CD4-positive, alpha-beta T cell (primary cell): ENCODE measurements at places on chromosomes 13 and 19. TPM values are rescaled to one million over a fixed set of nuclear protein-coding genes. Genes with fewer than 3 reads are reported as not detected.

The LMTK3 gene
- 18.9 TPM for total RNA-seq

The IRGC gene
- total RNA-seq: not detected

The RFX1 gene
- total RNA-seq: 16.3 TPM

The KLK4 gene
- not detected for total RNA-seq

The ZNF526 gene
- total RNA-seq: 6.2 TPM

The WASF3 gene
- total RNA-seq: 0.08 TPM

The ZNF681 gene
- 2.6 TPM for total RNA-seq

The CDC16 gene
- 69.4 TPM for total RNA-seq

The ZNF486 gene
- total RNA-seq: 3.8 TPM

The ZNF223 gene
- 1.1 TPM for total RNA-seq

DNA sequence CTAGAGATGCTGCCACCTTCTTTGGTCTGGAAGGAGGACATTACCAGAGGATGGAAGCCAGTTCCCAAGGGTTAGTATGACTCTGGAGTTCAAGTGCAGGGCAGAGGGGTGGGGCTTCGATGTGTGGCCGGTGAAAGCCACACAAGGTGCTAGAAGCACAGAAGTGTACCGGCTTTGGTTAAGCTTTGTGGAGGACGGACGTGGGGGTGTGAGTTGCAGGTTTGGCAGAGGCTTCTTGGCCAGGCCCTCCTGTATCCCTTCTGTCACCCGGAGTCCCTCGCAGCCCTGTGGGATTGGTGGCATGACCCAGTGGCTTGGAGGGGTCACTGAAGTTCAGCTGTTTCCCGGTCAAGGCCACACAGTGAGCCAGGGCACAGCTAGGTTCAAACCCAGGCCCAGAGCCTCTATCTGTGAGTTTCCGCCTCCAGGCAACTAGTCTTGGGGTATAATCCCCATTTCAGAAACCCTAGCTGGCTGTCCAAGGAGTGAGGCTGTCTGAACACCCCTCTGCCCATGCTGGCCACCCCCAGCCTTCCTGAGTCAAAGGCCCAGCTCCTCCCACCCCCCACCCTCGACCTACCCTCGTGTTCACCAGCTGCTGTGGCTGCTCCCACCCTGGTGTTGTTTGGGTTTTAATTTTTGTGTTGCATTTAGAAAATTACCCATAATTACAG, 4.6 kb upstream of the SSBP4 start:
- no peaks in the 10 kb centered on the region for H3K36me3 ChIP-seq
- H3K27me3 ChIP-seq: peaks cover 11% of the 10 kb centered on the region
- peaks cover 58% of the 10 kb centered on the region for H3K4me1 ChIP-seq

DNA sequence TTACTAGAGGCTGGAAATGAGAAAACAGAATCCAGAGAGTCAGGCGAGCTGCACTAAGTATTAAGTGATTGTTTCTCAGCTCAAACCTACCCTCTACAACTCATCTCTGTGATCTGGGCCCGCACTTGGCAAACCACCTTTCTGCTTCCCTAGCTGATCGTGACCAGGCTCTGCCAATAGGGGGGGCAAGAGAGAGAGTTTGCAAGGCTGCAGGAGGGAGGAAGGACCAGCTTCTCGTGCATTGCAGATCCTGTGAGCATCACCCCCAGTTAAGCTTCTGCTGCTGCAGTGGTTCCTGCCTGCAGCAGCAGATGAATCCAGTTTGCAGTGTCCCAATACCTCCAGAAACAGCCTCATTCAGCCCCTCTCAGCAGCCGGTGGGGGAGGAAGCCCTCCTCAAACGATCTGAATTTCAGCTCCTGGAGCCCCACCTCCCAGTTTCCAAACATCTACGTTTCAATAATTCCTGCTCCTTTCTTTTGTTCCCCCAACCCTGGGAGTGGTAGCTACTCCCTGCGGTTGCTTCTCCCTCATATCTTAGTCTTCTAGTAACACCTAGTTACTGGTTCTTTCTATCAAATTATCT, 20.0 kb downstream of the XRCC1 start:
- no peak overlapping the region for H3K27ac ChIP-seq
- H3K4me1 ChIP-seq: peaks cover 7% of the 10 kb centered on the region
- peak; percentile 76 for DNase-seq
- peaks cover 59% of the 10 kb centered on the region for H3K36me3 ChIP-seq
- H3K4me3 ChIP-seq: no peak overlapping the region
- H3K27me3 ChIP-seq: no peaks in the 10 kb centered on the region

DNA sequence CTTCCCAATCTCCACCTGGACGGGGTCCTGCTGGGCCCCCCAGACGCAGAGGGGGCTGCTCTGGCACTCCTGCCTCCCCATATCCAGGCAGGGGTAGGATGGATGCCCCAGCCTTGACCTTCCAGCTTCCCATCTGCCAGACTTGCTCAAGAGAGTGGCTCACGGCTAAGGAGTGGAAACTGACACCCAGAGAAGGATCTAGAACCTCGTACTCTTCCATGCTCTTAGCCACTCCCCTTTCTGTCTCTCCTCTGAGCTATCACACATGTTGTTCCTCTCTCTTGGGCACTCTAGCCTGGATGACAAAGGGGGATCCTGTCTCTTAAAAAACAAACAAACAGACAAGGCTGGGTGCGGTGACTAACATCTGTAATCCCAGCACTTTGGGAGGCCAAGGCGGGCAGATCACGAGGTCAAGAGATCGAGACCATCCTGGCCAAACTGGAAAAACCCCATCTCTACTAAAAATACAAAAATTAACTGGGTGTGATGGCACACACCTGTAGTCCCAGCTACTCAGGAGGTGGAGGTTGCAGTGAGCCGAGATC, 12.2 kb upstream of the FUT5 start:
- no peak overlapping the region for H3K27ac ChIP-seq
- H3K27me3 ChIP-seq: peaks cover 20% of the 10 kb centered on the region
- H3K36me3 ChIP-seq: no peaks in the 10 kb centered on the region
- no peak overlapping the region for H3K4me3 ChIP-seq
- no peak for DNase-seq

DNA sequence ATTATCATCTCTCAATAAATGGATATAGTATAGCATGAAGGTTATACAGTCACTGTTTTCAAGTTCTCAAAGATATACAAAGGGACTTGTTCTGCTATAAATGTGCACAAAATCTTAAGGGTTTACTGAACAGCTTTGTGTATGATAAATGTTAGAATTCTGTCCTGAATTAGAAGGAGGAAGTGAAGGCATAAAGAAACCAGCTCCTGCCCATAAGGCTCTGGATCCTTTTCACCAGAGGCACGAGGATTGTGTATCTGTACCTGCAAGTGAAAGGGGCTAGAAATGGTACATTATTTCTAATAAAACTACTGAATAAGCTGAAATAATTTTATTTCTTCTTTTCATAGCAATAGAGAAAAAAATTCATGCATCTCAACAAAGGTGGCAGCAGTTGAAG, 32.4 kb downstream of the PHF11 start:
- DNase-seq: no peak

DNA sequence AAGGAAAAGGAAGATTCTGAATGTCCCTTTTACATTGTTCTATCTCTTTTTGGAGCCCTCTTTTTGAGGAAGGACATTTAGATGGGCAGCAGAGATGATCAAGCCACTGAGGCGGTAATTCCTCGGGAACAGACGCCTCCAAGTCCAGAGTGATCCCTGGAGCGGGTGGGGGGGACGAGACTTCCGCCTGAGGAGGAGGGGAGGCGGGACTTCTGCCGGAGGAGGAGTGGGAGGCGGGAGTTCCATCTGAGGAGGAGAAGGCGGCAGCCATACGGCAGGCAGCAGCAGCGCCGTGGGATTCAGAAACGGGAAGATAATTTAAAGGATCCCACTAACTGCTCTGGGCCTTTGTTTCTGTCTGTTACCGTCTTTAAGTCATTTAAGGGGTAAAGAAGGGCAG, 37.6 kb upstream of the CD177 start:
- no peaks in the 10 kb centered on the region for H3K36me3 ChIP-seq
- H3K27me3 ChIP-seq: peaks cover 6% of the 10 kb centered on the region
- no peaks in the 10 kb centered on the region for H3K4me1 ChIP-seq
- H3K4me3 ChIP-seq: no peak overlapping the region
- H3K27ac ChIP-seq: no peak overlapping the region

GRCh38 chr19:17393002-17393401, 994 bp downstream of the CCDC194 start:
- no peaks in the 10 kb centered on the region for H3K27me3 ChIP-seq
- H3K4me1 ChIP-seq: peaks cover 32% of the 10 kb centered on the region
- DNase-seq: no peak
- H3K36me3 ChIP-seq: peaks cover 3% of the 10 kb centered on the region
- no peak overlapping the region for H3K27ac ChIP-seq

- peak overlapping the region; percentile 95 for H3K4me3 ChIP-seq
- peaks cover 51% of the 10 kb centered on the region for H3K4me1 ChIP-seq
- no peak for DNase-seq
- H3K27me3 ChIP-seq: no peaks in the 10 kb centered on the region
- peaks cover 14% of the 10 kb centered on the region for H3K36me3 ChIP-seq
- peak overlapping the region; percentile 81 for H3K27ac ChIP-seq
These were observed 1.1 kb downstream of the LSM14A start for GRCh38 chr19:34173193-34173956.

GRCh38 chr13:79456656-79457365, 24.1 kb upstream of the NDFIP2 start:
- H3K4me1 ChIP-seq: peaks cover 1% of the 10 kb centered on the region
- H3K27me3 ChIP-seq: no peaks in the 10 kb centered on the region
- no peak overlapping the region for H3K27ac ChIP-seq

- no peak overlapping the region for H3K27ac ChIP-seq
- H3K4me3 ChIP-seq: no peak overlapping the region
- no peaks in the 10 kb centered on the region for H3K36me3 ChIP-seq
- no peaks in the 10 kb centered on the region for H3K27me3 ChIP-seq
- H3K4me1 ChIP-seq: no peaks in the 10 kb centered on the region
These were observed 53.4 kb downstream of the LATS2 start for GRCh38 chr13:21008026-21008425.

DNA sequence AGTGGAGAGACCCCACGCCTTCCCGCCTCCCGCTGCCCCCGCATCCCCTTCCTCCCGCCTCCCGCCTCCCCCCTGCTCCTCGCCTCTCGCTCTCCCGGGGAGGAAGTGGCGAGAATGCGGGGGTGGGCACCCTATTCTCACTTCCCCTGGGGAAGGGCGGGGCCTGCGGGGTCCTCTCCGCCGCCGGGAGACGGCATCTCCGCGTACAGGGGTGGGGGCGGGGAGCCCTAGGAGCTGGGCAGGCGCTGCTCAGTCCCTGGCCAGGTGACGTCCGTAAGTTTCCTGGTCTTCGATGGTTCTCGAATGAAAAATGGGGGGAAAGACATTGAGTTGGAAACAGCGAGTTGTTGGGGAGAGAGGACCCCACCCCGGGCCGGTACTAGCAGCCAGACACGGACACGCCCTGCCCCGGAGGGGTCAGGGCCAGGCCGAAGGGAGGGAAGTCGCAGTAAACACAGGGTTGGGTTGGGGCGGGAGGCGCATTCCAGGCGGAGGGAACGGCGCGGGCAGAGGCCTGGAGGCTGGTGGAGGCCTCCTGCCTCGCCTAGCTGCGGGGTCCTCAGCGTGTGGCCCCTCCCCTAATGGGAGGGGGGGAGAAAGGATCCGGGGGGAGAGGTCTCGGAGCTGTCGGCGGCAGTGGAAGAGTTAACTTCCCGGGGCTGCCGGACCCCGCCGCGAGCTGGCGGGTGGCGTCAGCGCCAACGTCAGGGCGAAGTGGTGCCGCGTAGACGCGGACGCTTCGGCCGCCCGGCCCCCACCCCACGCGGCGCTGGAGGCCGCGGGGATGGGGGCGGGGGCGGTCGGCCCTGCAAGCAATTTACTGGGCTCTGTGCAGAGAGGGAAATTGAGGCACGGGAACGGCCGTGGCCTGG, 10.4 kb upstream of the JUND start:
- peak; percentile 55 for DNase-seq

- no peak for DNase-seq
- H3K36me3 ChIP-seq: no peaks in the 10 kb centered on the region
- H3K4me3 ChIP-seq: no peak overlapping the region
- H3K27ac ChIP-seq: no peak overlapping the region
- H3K27me3 ChIP-seq: peaks cover 2% of the 10 kb centered on the region
These were observed 7.8 kb downstream of the ZSCAN5B start for GRCh38 chr19:56189785-56190184.

DNA sequence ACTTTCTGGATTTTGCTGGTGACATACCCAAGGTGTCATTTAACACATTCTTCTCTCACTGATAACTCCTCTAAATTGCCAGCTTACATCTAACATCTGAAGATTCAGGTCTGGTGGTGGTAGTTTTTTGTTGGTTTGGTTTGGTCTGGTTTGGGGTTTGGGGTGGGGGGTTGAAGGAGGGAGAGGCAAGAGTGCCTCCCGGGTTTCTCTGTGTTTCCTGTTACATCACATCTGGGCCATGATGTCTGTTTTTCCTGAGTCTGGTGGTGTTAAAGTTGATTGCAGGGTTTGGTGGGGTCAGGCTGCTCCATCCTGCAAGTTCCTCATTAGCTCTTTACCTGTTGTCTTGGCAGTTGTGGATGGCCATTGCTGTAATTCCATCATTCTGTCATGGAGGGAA, 155.8 kb upstream of the UBL3 start:
- H3K36me3 ChIP-seq: no peaks in the 10 kb centered on the region
- peaks cover 4% of the 10 kb centered on the region for H3K4me1 ChIP-seq
- H3K4me3 ChIP-seq: no peak overlapping the region

GRCh38 chr13:106874323-106874722, 306.4 kb upstream of the ARGLU1 start:
- DNase-seq: no peak
- H3K27ac ChIP-seq: no peak overlapping the region
- H3K36me3 ChIP-seq: no peaks in the 10 kb centered on the region
- H3K27me3 ChIP-seq: no peaks in the 10 kb centered on the region
- H3K4me1 ChIP-seq: no peaks in the 10 kb centered on the region

GRCh38 chr19:47100290-47100689, 13.3 kb downstream of the ZC3H4 start:
- H3K4me1 ChIP-seq: peaks cover 40% of the 10 kb centered on the region
- no peaks in the 10 kb centered on the region for H3K27me3 ChIP-seq
- H3K36me3 ChIP-seq: peaks cover 37% of the 10 kb centered on the region

- peaks cover 10% of the 10 kb centered on the region for H3K4me1 ChIP-seq
- peaks cover 76% of the 10 kb centered on the region for H3K36me3 ChIP-seq
- no peak overlapping the region for H3K4me3 ChIP-seq
- no peaks in the 10 kb centered on the region for H3K27me3 ChIP-seq
These were observed 12.2 kb upstream of the ATP8B3 start for GRCh38 chr19:1824252-1824622.

GRCh38 chr19:5179256-5179655, 161.4 kb downstream of the PTPRS start:
- no peak for DNase-seq
- no peaks in the 10 kb centered on the region for H3K27me3 ChIP-seq
- H3K27ac ChIP-seq: no peak overlapping the region
- no peak overlapping the region for H3K4me3 ChIP-seq
- H3K4me1 ChIP-seq: no peaks in the 10 kb centered on the region
- H3K36me3 ChIP-seq: no peaks in the 10 kb centered on the region

- H3K4me1 ChIP-seq: peaks cover 72% of the 10 kb centered on the region
- H3K4me3 ChIP-seq: peak overlapping the region; percentile 94
- no peaks in the 10 kb centered on the region for H3K27me3 ChIP-seq
- peak overlapping the region; percentile 89 for H3K27ac ChIP-seq
These were observed 633 bp downstream of the SPHK2 start for GRCh38 chr19:48619692-48620585.
